ENCODE measurements at places on chromosomes 6 and 20. TPM values are rescaled to one million over a fixed set of nuclear protein-coding genes. Genes with fewer than 3 reads are reported as not detected.

The PRICKLE4 gene
- 0.86 TPM for total RNA-seq

The TP53TG5 gene
- total RNA-seq, result not detected

The TNFAIP3 gene
- total RNA-seq, result 3.9 TPM

The EPPIN gene
- not detected for total RNA-seq

The HFE gene
- total RNA-seq, result 15.5 TPM

The FUT9 gene
- not detected for total RNA-seq

The PANK2 gene
- 64.8 TPM for total RNA-seq

The ADAM33 gene
- total RNA-seq, result 44.8 TPM

The EPHA7 gene
- 0.32 TPM for total RNA-seq

The DNAH8 gene
- total RNA-seq, result under 0.01 TPM

The RIN2 gene
- total RNA-seq, result 57.7 TPM

The LCA5 gene
- total RNA-seq, result 5.2 TPM

The PPP1R16B gene
- total RNA-seq, result not detected

The C6orf15 gene
- total RNA-seq, result not detected

The IMPG1 gene
- not detected for total RNA-seq

The TBXT gene
- total RNA-seq, result not detected

The CDH4 gene
- 1.3 TPM for total RNA-seq

The HTR1B gene
- 8.2 TPM for total RNA-seq

The TOX2 gene
- total RNA-seq, result 0.43 TPM

The SLC17A9 gene
- 24.8 TPM for total RNA-seq

The GGT7 gene
- total RNA-seq, result 9.3 TPM

The CLPSL1 gene
- total RNA-seq, result not detected

The SLC22A23 gene
- 2.2 TPM for total RNA-seq

The IL17F gene
- under 0.01 TPM for total RNA-seq

The POM121L2 gene
- not detected for total RNA-seq

The ELOVL2 gene
- 1.6 TPM for total RNA-seq

The UBE2C gene
- 13.5 TPM for total RNA-seq

The NCOA7 gene
- 21.6 TPM for total RNA-seq

The GPR63 gene
- total RNA-seq, result 0.32 TPM

The CDKN1A gene
- total RNA-seq, result 522 TPM

The PTCRA gene
- total RNA-seq, result not detected

The SNAP25 gene
- 8.6 TPM for total RNA-seq

The ATAT1 gene
- 5.2 TPM for total RNA-seq

The BCAS1 gene
- under 0.01 TPM for total RNA-seq

The SRSF12 gene
- total RNA-seq, result under 0.01 TPM

The EYS gene
- total RNA-seq, result under 0.01 TPM

The CD24 gene
- 1.3 TPM for total RNA-seq

The AURKA gene
- total RNA-seq, result 22.9 TPM

Data from fibroblast of villous mesenchyme (primary cell).